ENCODE measurements at places on chromosomes 4 and X. TPM values are rescaled to one million over a fixed set of nuclear protein-coding genes. Genes with fewer than 3 reads are reported as not detected.

ZFP92 gene
- total RNA-seq = 0.41 TPM

NDST3 gene
- total RNA-seq = 0.60 TPM

DCHS2 gene
- total RNA-seq = 2.6 TPM

UGT8 gene
- 24.0 TPM for total RNA-seq

FAT4 gene
- 5.0 TPM for total RNA-seq

SLC10A6 gene
- not detected for total RNA-seq

DRD5 gene
- not detected for total RNA-seq

ZAR1 gene
- total RNA-seq = 0.78 TPM

- DNase-seq = no peak
- no peak overlapping the region for H3K27ac ChIP-seq
- H3K4me3 ChIP-seq = no peak overlapping the region
- H3K4me1 ChIP-seq = no peaks in the 10 kb centered on the region
These were observed 203.4 kb downstream of the ZNF674 start for GRCh38 chrX:46341767-46342322.

DNA sequence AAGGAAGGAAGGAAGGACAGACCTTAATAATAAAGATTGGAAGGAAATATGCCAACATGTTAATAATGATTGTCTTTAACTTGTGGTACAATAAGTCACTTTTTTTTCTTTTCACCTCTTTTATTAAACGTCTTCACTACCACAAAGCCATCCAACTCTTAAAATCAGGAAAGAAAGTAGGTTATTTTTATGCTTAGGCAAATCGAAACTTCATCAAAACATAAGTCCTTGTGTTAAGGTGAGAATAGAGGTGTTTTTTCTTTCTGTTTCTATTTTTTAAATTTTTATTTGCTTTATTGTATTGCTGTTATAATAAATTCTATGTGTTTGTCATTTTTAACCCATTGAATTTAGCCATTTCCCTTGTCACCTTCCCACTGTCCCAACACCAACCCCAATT is 26.5 kb downstream of the BLOC1S4 start:
- H3K4me3 ChIP-seq = no peak overlapping the region
- DNase-seq = no peak
- no peak overlapping the region for H3K27ac ChIP-seq
- H3K4me1 ChIP-seq = no peaks in the 10 kb centered on the region

DNA sequence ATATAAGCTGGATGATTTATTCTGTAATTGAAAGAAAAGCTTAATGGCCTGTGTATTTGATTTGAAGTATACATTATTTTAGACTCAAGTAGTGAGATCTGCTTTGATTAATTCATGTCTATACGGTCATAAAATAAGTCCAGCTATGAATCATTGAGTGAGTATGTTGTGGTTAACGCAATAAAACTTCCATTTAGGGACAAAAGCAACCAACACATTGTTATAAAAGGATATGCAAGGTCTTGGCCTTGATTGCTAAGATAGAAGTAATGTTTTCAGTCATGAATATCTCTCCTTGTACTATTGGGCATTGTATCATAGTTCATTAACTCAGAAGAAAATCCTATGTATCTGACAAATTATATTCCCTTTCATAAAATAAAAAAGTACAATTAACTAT is 162.1 kb downstream of the EPHA5 start:
- H3K4me1 ChIP-seq = no peaks in the 10 kb centered on the region
- H3K4me3 ChIP-seq = no peak overlapping the region
- no peaks in the 10 kb centered on the region for H3K36me3 ChIP-seq

DNA sequence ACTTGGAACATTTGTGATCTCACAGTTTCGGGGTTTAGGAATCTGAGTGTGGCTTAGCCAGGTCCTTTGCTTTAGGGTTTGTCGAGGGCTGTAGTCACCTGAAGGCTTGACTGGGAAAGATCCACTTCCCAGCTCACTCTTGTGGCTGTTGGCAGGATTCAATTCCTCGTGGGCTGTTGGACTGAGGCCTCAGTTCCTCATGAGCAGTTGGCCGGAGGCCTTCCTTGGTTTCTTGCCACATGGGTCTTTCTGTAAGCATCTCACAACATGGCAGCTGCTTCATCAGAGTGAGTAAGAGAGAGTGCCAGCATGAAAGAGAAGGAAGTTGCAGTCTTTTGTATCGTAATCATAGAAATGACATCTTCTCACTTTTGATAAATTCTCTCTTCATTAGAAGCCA is 11.1 kb downstream of the TXLNG start:
- H3K27ac ChIP-seq = no peak overlapping the region
- H3K27me3 ChIP-seq = no peaks in the 10 kb centered on the region
- no peak for DNase-seq
- peaks cover 28% of the 10 kb centered on the region for H3K36me3 ChIP-seq

DNA sequence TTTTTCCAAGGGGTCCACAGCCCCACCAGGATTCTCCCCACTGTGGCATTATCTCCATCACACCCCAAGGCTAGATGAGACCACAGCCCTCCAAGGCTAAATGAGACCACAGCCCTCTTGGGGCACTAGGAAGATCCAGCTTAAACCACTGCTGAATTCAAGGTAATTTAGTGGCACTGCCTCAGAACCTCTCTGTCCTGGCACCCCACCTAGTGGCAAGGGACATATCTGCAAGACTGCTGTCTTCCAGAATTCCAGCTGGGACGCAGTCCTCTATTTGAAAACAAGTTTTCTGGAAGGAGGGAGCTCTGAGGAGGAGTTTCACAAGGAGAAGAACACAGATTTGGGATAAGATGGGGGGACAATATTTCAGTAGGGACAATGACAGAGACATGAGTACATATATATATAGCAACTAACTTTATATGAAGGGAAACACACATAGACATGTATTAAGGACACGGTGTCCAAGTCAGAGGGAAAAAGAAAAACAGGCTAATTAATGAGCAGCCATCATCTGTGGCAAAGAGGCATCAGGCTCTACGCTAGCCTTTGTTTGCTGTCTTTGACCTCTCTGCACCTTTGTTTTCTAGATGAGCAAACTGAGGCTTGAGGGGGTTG is 9.3 kb downstream of the CETN2 start:
- H3K4me3 ChIP-seq = no peak overlapping the region
- DNase-seq = peak; percentile 9
- H3K27ac ChIP-seq = no peak overlapping the region
- H3K4me1 ChIP-seq = no peaks in the 10 kb centered on the region

DNA sequence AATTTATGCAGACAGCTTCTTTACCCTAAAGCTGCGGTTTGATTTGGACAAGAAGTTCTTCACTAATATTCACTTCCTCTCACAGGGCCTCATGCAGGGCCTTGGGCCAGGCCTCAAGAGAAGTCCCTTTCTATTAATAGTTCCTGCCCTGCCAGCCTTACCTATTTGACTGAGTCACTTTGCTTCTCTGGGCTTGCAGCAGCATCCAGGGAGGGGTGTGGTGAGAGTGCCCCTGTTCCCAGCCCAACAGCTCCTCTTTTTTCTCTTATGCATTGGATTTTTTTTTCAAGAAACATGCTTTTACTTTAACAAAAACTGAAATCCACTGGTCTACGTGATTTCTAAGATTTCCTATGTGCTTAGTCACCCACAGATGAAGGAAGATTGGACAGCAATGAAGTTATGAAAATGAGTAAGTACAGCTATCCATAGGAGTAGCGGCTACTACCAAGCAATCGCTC is 26.7 kb downstream of the FAM156B start:
- no peaks in the 10 kb centered on the region for H3K27me3 ChIP-seq
- no peak overlapping the region for H3K4me3 ChIP-seq
- H3K27ac ChIP-seq = no peak overlapping the region
- no peak for DNase-seq
- H3K36me3 ChIP-seq = no peaks in the 10 kb centered on the region

DNA sequence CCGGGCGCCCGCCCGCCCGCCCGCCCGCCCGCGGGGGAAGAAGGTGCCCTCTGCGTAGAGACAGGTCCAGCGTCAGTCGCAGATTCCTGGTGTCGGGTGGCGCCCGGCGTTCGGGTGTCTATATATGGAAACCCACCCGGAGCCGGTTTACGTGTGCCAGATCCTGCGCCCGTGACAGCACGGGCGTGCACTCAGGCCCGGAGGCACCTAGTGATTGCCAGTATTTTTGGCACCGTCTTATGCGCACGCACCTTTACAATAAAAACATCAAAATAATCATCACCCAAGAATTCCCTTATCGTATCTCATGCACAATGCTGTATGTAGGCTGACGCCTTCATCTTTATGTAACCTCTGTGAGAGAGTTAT is 519 bp downstream of the SLC25A4 start:
- H3K4me3 ChIP-seq = peak overlapping the region; percentile 78
- H3K27me3 ChIP-seq = no peaks in the 10 kb centered on the region
- no peaks in the 10 kb centered on the region for H3K36me3 ChIP-seq

GRCh38 chrX:51747671-51748070 is 4.4 kb downstream of the GSPT2 start:
- no peaks in the 10 kb centered on the region for H3K27me3 ChIP-seq
- H3K4me1 ChIP-seq = no peaks in the 10 kb centered on the region
- H3K4me3 ChIP-seq = no peak overlapping the region
- no peak for DNase-seq
- no peaks in the 10 kb centered on the region for H3K36me3 ChIP-seq
- no peak overlapping the region for H3K27ac ChIP-seq

DNA sequence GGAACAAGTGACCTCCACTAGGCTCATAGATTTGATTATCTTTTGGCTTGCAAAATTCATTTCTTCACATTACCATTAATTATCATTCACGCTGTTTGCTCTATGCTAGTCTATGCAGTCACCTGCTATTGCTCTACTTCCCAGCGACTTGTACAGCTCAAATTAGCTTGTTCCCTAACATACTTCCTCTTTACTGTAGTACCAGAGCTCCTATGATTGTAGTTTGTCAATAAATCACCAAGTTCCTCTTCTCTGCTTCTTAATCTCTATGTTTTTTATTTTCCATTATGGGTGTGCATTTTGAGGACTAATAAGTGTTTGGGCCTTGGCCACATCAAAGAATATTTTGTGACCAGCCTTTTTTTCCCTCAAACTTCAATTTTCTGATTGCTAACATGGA is 6.2 kb upstream of the GSPT2 start:
- no peaks in the 10 kb centered on the region for H3K36me3 ChIP-seq
- H3K4me3 ChIP-seq = no peak overlapping the region
- H3K4me1 ChIP-seq = no peaks in the 10 kb centered on the region
- no peak for DNase-seq
- no peak overlapping the region for H3K27ac ChIP-seq
- H3K27me3 ChIP-seq = no peaks in the 10 kb centered on the region

- no peak overlapping the region for H3K4me3 ChIP-seq
- no peaks in the 10 kb centered on the region for H3K36me3 ChIP-seq
- no peak for DNase-seq
- no peaks in the 10 kb centered on the region for H3K27me3 ChIP-seq
These were observed 168.7 kb downstream of the SCFD2 start for GRCh38 chr4:53196882-53197771.

DNA sequence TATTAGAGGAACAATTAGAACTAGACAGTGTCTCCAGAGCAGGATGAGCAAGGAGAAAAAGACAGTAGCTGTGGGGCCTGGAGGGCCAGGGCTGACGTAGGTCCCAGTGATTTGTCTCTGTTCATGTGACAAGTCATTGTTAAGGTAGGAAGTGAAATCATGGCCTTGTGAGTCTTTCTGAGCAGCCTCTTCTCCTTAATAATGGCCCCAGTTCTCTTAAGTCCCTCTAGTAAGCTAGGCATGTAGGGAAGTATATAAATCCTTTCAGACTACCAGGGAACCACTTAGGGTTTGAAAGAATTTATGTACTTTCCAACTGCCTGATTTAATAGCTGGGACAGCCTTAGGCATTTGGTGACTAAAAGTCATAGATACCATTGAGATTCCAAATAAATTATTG is 133.0 kb downstream of the KLHL8 start:
- DNase-seq = no peak
- no peaks in the 10 kb centered on the region for H3K27me3 ChIP-seq
- peaks cover 4% of the 10 kb centered on the region for H3K36me3 ChIP-seq
- H3K27ac ChIP-seq = no peak overlapping the region

GRCh38 chr4:8756816-8757215 is 114.8 kb downstream of the HMX1 start:
- no peak for DNase-seq
- no peaks in the 10 kb centered on the region for H3K36me3 ChIP-seq
- H3K27me3 ChIP-seq = no peaks in the 10 kb centered on the region

GRCh38 chr4:134628066-134628465 is 426.5 kb upstream of the PABPC4L start:
- no peaks in the 10 kb centered on the region for H3K36me3 ChIP-seq
- DNase-seq = no peak
- no peak overlapping the region for H3K4me3 ChIP-seq
- no peak overlapping the region for H3K27ac ChIP-seq
- no peaks in the 10 kb centered on the region for H3K27me3 ChIP-seq
- peaks cover 7% of the 10 kb centered on the region for H3K4me1 ChIP-seq

GRCh38 chrX:45801554-45801953 is 600.9 kb upstream of the DIPK2B start:
- peaks cover under 1% of the 10 kb centered on the region for H3K4me1 ChIP-seq
- H3K27ac ChIP-seq = no peak overlapping the region
- H3K36me3 ChIP-seq = no peaks in the 10 kb centered on the region
- DNase-seq = no peak
- no peaks in the 10 kb centered on the region for H3K27me3 ChIP-seq

- no peaks in the 10 kb centered on the region for H3K36me3 ChIP-seq
- H3K4me3 ChIP-seq = no peak overlapping the region
- no peaks in the 10 kb centered on the region for H3K27me3 ChIP-seq
- no peaks in the 10 kb centered on the region for H3K4me1 ChIP-seq
These were observed 76.5 kb upstream of the CITED1 start for GRCh38 chrX:72382202-72382595.

GRCh38 chr4:147463065-147463464 is 17.8 kb upstream of the EDNRA start:
- no peaks in the 10 kb centered on the region for H3K4me1 ChIP-seq
- no peak for DNase-seq

- H3K27me3 ChIP-seq = no peaks in the 10 kb centered on the region
- H3K36me3 ChIP-seq = no peaks in the 10 kb centered on the region
- DNase-seq = no peak
- H3K4me3 ChIP-seq = no peak overlapping the region
- H3K4me1 ChIP-seq = no peaks in the 10 kb centered on the region
These were observed 432.6 kb downstream of the INPP4B start for GRCh38 chr4:142413485-142413884.

DNA sequence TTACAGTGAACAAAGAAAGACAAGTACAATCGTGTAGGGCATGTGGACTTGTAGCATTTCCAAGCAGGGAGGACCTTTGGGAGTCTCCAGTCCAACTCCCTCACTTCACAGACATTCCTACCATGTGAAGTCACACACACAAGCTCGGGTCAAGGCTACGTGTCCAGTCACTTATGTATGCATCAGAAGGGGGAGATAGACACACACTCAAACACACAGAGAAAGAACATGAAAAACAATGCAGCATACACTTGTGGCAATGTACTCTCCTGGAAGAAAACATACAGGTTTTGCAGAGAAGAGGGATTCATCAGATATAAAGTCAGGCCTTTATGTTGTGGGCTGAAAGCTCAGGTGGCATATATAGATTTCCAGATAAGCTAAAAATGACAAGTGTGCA is 136.1 kb upstream of the MID1 start:
- H3K4me3 ChIP-seq = no peak overlapping the region
- no peaks in the 10 kb centered on the region for H3K4me1 ChIP-seq
- no peaks in the 10 kb centered on the region for H3K36me3 ChIP-seq
- DNase-seq = no peak
- H3K27me3 ChIP-seq = no peaks in the 10 kb centered on the region
- H3K27ac ChIP-seq = no peak overlapping the region

Measured in H1 (cell line).